ENCODE measurements at places on chromosomes 7 and 10.

DNA sequence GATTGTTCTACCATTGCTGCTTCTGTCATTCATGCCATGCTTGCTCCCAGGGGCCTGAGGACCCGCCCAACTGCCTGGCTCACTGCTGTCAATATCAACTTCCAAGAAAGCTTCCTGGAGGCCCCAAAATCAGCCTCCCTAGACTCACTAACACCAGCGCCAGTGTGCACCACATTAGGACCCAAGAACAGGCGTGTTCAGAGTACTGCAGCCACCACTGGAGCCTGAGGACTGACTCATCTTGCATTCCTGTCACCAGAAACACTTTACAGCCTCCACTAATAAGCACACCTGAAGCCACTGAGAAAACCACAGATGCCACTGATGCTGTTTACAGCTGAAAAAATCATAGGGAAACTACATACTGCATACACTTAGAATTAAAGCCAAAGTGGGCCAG, 1284.3 kb downstream of the TYW1 start:
- peak; percentile 19 for DNase-seq

GRCh38 chr10:68684413-68684812, 36.6 kb upstream of the CCAR1 start:
- DNase-seq, result no peak

DNA sequence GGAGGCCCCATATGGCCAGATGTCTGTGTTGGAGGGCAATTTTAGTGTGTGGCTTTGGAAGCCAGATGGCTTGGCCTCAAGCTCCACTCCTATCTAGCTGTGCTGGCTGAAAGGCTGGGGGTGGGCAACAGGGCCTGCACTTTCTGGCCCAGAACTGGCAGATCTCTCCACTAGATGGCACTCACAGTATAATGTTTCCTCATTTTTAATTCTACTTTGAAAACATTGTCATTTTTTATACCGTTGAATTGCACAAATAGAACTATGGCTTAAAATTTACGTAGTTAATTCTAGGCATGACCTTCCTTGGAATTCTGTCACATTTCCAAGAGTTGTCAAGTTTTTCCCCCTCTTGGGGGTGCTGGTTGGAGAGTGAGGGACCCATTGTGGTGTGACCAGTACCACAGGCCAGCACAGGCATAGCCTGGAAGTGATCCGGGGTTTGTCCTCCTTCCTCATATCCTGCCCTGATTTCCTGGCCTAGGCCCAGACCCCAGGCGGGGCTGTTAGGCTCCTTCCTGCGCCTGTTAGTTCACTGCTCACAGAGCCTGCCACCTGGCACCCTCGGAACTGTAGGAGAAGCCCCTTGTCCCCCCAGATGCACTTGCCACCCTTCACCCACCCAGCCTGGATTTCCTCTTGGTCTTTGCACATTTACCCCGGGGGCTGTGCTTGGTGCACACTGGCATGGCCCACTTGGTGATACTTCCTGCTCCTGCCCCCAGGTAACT, 52.8 kb downstream of the ARHGAP22 start:
- peak; percentile 52 for DNase-seq

- DNase-seq, result no peak
Observed at GRCh38 chr10:94412449-94412848, 10.1 kb downstream of the TBC1D12 start.

- DNase-seq, result peak; percentile 14
Observed at GRCh38 chr7:152894295-152895170, 135.0 kb downstream of the ACTR3B start.

- DNase-seq, result no peak
Observed at GRCh38 chr7:157978766-157979165, 608.9 kb downstream of the PTPRN2 start.

DNA sequence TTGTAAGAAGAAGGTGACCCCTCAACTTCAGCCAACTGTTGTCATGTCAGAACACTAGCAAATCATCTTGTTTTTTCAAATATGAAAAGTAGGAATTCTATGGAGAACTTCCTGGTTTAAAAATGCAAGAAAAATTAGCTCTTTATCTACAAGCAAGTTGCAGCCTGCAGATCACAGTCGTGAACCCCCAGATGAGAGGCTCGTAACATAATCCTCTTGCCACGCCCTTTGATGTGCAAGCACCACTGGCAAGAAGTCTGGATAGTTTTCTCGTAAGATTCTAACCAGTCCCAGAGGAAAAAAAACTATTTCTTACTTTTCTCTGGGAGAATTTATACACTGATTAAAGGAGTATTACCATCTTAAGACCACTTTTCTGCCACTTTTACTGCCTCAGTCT, 132.3 kb downstream of the DPY19L1 start:
- no peak for DNase-seq

- peak; percentile 83 for DNase-seq
Observed at GRCh38 chr7:50739744-50740435, 42.8 kb downstream of the GRB10 start.

DNA sequence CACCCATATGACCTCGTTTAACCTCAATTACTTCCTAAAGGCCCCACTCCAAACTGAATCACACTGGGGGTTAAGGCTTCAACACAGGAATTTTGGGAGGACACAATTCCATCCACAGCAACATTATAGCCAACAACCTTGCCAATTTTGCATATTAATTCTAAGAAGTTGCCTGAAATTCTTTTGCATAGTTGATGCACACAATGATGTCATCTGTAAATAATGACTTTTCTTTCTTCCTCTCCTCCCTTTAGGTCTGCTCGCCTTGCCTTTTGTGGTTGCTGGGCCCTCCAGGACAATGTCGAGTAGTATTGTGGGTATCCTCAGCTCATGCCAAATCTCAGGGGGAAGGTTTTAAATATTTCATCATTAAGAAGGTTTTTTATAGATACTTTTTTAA, 16.0 kb upstream of the CAMK2B start:
- no peak for DNase-seq

- no peak for DNase-seq
Observed at GRCh38 chr7:6606866-6607583, 8.4 kb upstream of the ZNF853 start.

GRCh38 chr7:134651991-134652390, 5.3 kb downstream of the BPGM start:
- no peak for DNase-seq

DNA sequence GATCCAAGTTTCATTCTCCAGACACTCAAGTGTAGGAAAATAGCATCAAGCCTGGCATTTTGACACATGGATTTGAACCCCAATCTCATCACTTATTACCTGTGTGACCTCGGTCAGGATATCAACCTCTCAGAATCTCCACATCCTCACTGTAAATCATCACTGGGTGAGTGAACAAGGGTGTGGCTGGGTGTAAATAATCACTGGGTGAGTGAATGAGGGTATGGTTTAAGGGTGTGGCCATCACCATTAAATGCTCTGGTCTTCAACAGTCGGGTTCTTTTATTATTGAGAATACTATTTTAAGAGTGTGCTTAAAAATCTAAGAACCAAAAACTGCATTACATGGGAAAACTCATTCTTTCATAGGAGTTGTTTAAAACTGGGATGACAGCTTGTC, 200.1 kb downstream of the DOCK4 start:
- DNase-seq, result no peak

GRCh38 chr10:35434533-35434932, 98.2 kb downstream of the CCNY start:
- no peak for DNase-seq

GRCh38 chr10:83222832-83223742, 916.2 kb upstream of the GHITM start:
- DNase-seq, result no peak

DNA sequence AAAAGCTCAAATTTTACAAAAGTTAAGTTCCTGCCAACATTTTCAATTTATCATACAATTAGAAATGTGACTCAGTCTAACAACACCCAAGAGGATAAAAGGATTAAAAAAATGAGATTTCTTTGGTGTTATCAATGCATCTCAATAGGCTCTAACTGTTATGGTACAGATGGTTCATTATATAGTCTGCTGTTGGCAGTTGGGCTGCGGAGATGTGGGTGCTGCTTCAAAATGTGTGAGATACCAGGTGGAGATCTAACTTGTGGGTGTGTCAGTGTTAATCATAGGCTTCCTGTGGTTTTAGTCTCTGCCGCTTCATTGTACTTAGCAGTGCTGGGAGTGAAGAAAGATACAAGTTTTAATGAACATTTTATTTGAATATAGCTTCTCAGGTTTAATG, 231.2 kb downstream of the EXOC4 start:
- DNase-seq, result peak; percentile 3

GRCh38 chr7:42106562-42106961, 130.4 kb downstream of the GLI3 start:
- DNase-seq, result no peak

All from kidney tubule cell (primary cell).